ENCODE measurements at places on chromosomes 11 and 22.
A peak's percentile ranks its signal among the peaks of the same experiment; 100 is the strongest.

DNA sequence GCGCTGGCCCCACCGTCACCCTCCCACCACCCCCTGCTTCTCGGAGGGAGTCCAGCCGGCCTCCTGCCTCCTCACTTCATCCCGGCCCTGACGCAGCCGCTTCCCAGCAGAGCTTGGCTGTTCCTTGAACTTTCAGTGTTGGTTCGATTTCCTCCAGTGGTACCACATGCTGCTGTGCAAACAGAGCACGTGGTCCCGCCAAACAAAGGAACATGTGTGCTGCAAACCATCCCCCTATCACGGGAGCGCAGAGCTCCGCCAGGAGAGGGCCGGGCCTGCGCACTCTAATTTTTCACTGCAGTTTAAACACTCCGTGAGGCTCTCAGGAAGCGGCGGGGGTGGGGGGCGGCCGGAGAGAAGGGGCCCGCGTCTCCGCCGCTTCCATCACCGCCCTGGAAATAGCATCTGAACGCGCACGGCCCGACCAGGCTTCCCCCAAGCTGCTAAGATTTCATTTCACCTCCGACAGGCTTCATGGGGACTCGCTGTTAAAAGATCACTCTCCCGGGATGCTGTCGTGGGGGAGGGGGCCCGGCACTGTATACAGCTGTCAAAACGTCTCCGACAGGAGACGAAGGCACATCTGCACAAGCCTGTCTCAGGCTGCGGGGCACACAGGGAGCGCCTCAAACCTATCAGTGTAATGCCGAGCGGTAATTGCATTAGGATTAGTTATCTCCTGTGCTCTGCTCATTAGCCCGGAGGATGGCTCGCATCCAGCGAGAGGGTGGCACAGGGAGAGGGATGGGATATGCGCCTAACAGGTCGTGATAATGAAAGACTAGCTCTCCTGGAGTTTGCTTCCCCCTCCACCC is 269.9 kb upstream of the SORL1-AS1 start:
- peak; percentile 54 for DNase-seq

DNA sequence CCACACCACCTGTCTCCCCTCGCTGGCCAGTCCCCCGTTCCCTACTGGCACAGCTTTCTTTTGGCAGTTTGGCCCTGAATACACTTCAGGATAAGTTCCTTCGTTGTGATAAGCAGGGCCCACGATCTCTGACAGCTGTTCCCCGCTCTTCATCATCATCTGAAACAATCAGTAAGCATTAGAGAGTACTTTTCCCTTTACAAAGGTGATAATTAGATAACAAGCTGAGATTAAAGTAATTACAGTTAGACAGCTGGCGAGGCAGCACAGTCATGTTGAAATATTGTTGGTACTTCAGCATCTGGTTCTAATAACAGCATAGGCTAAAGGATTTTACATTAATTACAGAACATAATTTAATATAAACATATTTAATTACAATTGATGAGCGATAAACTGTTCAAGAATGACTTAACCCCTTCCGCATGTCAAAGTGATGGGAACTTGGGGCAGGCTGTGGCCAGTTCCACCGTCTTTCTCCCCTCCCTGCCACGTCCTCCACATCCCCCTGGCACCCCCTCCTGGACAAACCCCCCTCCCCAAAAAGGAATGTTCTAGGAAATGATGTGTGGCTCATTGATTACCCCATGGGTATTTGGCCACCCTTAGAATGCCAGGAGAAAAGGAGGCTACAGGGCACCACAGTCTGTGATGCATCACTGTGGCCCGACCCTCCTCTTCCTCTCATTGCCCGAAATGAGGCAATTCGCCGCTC is 134.9 kb downstream of the RCN1 start:
- no peak for DNase-seq

- no peak for DNase-seq
Measured at GRCh38 chr22:34395370-34395769, 475.1 kb upstream of the LARGE1 start.

DNA sequence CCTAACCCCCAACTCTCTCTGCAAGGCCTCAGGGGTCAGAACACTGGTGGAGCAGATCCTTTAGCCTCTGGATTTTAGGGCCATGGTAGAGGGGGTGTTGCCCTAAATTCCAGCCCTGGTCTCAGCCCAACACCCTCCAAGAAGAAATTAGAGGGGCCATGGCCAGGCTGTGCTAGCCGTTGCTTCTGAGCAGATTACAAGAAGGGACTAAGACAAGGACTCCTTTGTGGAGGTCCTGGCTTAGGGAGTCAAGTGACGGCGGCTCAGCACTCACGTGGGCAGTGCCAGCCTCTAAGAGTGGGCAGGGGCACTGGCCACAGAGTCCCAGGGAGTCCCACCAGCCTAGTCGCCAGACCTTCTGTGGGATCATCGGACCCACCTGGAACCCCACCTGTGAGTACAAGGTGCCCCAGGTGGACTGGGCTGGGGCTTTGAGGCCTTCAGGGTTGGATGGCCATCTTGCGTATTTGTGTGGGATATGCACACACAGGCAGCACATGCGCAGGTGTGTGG is at the start of gene BEST1:
BEST1 (plus strand) TSS at position 317 of the 513 bp plus-strand sequence. CDS start 1,456 bp downstream, outside the sequence.
- no peak for DNase-seq

GRCh38 chr11:37411289-37411688 is 813.3 kb upstream of the RAG2 start:
- DNase-seq, result no peak

GRCh38 chr22:22840780-22841179 is 46.8 kb upstream of the IGLL5 start:
- DNase-seq, result no peak

DNA sequence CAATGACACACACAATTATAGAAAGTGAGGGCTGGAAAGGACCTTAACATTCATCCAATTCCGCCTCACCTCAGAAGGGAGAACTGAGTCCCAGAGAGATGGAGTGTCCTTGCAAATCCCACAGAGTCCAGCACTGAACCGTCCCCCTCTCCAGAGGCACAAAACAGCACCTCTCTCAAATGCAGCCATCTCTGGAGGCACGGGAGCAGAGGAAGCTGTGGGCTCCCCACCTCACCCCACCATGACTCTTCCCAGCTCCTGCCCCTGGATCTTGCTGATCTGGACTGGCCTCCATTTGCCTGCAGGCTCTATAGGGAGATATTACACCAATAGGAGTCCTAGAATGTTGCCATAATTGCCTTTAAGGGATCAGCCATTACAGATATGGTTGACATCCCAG is 1.4 kb upstream of the DRD2 start:
- no peak for DNase-seq

DNA sequence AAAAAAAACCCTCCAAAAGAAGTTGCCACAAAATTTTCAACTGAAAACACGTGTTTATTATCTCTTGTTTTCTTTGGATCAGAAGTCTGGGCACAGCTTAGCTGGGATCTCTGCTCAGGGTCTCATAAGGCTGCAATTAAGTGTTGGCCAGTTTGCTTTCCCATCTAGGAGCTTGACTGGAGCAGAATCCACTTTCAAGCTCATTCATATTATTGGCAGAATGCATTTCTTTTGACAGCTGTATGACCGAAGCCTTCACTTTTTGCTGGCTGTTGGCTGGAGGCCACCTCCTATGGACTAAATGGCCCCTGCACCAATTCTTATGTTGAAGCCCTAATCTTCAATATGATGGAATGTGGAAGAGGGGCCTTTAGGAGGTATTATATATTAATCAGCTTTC is 139.6 kb downstream of the DDX10 start:
- no peak for DNase-seq

DNA sequence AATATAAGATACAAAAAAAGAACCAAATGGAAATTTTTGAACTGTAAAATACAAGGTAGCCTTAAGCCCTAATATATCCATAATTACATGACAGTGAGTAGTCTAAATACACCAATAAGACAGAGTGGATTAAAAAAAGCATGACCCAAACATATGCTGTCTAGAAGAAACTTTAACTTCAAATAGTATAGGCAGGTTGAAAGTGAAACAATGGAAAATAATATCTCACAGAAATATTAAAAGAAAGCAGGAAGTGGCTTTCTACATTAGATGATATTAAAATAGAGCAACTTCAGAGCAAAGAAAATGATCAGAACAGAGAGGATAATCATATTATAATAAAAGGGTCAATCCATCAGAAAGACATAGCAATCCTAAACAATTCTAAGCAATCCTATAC is 21.8 kb downstream of the DCUN1D5 start:
- no peak for DNase-seq

- no peak for DNase-seq
Measured at GRCh38 chr11:12118949-12119348, 8.6 kb downstream of the MICAL2 start.

GRCh38 chr11:117528097-117528721 is 200.6 kb downstream of the CEP164 start:
- DNase-seq, result no peak

DNA sequence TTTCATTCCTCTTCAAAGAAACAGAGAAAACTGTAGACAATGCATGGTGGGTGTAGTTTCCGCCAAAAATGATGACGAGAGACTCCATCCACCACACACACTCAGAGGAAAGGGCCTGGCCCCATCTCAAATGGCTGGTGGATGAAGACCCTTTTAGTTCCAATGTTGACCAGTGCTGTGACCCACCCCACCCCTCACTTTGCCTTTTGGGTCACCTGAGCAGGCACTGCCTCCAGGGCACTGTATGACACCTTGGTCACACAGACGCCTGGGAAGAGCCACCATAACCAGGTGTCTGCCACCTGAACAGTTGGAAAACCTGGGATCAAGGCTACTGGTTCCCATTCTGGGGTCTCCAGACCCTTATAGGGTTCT is 121.3 kb downstream of the MPPED1 start:
- no peak for DNase-seq

GRCh38 chr11:109984634-109985289 is 108.4 kb upstream of the ZC3H12C start:
- DNase-seq, result no peak

DNA sequence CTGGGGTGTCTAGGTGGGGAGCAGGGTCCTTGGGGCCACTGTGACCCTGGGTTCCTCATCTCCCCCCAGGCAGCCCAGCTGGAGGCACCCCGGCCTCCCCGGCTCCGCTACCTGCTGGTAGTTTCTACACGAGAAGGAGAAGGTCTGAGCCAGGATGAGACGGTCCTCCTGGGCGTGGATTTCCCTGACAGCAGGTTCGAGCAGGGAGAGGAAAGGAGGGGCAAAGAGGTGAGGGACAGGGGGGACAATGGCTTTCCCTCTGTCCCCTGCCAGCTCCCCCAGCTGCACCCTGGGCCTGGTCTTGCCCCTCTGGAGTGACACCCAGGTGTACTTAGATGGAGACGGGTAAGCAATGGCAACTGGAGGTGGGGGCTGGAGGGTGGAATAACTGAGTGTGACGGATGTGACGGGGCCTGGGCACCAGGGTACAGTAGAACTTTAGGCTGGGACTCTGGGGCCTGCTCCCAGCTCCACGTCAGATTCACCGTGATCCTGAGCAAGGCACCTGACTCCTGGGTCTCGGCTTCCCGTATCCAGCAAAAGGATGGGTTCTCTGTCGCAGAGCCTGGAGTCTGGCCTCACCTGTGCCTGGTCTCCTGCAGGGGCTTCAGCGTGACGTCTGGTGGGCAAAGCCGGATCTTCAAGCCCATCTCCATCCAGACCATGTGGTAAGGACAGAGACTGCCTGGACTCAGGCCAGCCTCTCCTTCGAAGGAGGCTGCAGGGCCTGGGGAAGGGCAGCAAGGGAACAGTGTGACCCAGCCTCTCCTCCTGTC is 3.6 kb downstream of the SSH3 start:
- DNase-seq, result peak; percentile 35

DNA sequence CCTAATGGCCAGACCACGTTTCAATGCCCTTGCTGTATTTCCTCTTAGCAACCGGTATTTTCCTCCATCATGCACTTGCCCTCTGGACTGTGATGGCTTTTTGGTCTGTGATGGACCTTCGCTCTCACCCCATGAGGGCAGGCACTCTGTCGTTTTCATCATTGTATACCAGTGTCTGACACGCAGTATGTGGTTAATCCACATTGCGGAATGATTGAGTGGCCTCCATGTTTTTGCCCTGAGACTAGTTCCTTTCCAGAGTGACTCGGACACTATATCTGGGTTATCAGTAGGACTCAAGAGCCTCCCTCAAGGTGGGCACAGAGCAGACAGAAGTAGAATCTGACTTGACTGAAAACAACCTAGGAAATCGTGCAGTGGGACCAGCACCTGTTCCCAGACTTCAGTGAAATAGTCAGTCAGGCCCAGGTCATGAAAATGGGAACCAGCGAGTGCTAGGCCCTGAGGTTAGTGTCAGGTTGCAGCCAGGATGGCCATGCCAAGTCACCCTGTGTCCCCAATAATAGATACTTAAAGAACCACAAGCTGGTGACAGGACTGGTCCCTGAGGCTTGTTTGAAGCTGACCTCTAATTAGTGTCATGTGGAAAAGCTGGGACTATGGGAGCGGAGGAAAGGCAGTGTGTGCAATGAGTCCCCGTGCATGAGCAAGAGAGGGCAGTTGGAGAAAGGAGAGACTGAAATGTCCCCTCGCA is 464.7 kb downstream of the INSC start:
- DNase-seq, result no peak

- no peak for DNase-seq
Measured at GRCh38 chr11:28547321-28547741, 439.1 kb downstream of the METTL15 start.

- DNase-seq, result no peak
Measured at GRCh38 chr11:117690484-117691217, 106.4 kb downstream of the DSCAML1 start.

GRCh38 chr11:11351042-11351586 is 1.9 kb downstream of the CSNK2A3 start:
- DNase-seq, result no peak
